ENCODE measurements at places on chromosomes 12 and 14.

DNA sequence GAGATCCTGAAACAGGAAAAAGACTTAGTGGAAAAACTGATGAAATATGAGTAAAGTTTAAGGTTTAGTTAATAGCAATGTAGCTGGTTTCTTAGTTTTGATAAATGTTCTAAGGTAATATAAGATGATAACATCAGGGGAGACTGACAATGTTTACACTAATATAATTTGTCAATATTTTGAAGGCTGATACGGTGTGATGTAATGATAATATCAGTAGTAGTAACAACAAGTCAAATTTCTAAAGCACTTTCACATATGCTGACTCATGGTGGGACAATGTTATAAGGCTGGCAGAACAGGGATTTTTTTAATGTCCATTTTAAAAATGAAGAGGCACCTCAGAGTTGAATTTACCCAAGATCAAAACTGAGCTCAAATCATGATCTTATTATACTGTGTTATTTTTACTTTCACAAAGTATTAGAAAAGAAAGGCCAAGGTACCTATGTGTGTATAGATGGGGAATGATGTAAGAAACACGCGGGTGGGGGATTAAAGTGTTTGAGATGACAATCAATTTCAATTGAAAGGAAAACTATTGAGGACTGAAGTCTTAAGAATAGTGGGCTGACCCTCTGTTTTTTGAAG is 2.4 kb upstream of the FLRT2 start:
- no peak for DNase-seq

GRCh38 chr14:23009483-23009938 is 432 bp downstream of the C14orf93 start:
- DNase-seq, result no peak

DNA sequence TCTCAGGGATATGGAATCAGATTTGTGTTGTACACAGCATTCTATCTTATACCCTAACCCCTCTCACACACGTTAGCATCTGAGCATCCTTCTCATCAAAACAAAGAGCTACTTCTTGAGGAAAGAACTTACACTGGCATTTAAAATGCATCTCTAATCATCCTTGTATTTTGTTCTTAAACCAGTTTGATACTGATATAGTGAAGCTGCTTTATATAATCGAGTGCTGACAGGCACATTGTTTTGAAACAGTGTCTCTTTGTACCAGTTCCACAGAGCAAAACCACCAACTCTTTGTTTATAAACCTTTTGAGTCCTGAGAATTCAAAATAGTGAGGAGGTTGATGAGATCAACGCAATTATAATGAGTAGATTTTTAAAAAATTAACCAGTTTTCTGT is 8.8 kb downstream of the GPR33 start:
- no peak for DNase-seq

DNA sequence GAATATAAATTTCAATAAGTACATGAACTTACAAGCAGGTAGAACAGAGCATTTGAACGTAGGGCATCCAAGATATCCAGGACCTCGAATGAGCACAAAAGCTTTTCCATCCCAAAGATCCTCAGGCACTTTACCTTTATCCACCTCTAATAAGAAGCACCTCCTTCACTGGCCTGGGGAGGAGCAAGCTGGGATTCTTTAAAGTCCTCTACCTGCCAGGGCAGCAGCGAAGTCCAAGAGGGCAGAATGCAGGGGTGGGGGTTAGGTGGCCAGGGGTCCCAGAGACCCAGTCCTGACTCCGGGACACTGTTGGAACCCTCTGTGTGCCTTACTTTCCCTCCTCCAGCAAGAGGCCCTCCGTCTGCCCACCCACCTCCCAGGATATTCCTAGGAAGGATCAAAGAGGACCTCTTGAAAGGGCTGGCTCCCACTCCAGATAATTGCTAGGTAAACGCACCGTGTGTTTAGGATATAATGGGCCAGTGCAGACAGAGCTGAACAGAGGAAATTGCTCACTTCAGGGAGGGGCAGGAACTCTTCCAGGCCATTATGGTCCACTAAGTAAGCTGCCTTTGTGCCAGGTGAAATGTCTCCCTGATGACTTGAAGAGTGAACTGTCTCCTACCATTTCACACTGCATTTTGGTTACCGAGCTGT is 68.1 kb downstream of the TTC9 start:
- DNase-seq, result no peak

DNA sequence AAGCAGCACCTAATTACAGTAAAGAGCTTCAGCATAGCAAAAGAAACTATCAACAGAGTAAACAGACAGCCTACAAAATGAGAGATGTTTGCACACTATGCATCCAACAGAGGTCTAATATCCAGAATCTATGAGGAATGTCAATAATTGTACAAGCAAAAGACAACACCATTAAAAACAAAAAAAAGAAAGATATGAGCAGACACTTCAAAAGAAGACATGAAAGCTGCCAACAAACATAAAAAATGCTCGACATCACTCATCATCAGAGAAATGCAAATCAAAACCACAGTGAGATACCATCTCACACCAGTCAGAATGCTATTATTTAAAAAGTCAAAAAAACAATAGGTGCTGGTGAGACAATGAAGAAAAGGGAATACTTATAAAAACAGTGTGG is 273.1 kb downstream of the TMTC2 start:
- no peak for DNase-seq

GRCh38 chr14:92997343-92998061 is 74.6 kb downstream of the CHGA start:
- no peak for DNase-seq

- peak; percentile 63 for DNase-seq
Observed at GRCh38 chr12:47361389-47362021, 281.7 kb upstream of the AMIGO2 start.

Measured in CD4-positive, alpha-beta T cell treated with Interleukin-17A for 1 hour (primary cell).